Stimulated activated CD8-positive, alpha-beta memory T cell treated with anti-CD3 and anti-CD28 coated beads, Interleukin-15, amount 100 ng/mL, for 4 hours (primary cell): ENCODE measurements at places on chromosomes 5 and 9.

DNA sequence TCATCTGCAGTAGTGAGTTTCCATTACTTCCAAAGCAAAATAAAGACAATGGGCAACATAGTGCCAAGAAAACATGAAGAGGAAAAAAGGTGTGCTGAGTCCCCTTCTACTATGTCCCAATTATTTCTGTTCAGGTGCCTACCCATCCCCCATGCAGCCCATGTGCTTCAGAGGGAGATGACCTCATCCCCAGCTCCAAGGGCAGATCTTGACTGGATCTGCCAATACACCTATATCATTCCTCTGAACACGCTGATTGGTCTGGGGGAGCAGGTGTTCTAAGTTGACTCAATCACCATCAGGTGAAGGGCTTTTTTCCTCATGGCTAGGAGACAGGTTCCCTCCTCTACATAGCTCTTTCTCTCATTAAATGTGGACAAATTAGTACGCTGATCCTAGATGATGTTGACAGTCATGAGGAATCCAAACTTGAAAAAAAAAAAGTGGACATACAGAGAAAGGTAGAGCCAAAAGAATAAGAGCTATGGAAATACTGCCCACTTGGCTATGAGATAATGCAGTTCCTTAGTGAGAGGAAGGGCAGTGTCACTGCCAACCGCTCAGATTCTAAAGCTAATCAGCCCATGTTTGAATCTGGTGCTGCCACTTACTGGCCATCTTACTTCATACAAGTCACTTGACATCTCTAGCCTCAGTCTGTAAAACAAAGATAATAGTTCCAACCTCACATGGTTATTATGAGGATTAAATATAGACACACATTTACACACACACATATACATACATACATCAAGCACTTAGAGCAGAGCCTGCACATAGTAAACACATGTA, 23.1 kb downstream of the PRELID2 start:
- DNase-seq: no peak

DNA sequence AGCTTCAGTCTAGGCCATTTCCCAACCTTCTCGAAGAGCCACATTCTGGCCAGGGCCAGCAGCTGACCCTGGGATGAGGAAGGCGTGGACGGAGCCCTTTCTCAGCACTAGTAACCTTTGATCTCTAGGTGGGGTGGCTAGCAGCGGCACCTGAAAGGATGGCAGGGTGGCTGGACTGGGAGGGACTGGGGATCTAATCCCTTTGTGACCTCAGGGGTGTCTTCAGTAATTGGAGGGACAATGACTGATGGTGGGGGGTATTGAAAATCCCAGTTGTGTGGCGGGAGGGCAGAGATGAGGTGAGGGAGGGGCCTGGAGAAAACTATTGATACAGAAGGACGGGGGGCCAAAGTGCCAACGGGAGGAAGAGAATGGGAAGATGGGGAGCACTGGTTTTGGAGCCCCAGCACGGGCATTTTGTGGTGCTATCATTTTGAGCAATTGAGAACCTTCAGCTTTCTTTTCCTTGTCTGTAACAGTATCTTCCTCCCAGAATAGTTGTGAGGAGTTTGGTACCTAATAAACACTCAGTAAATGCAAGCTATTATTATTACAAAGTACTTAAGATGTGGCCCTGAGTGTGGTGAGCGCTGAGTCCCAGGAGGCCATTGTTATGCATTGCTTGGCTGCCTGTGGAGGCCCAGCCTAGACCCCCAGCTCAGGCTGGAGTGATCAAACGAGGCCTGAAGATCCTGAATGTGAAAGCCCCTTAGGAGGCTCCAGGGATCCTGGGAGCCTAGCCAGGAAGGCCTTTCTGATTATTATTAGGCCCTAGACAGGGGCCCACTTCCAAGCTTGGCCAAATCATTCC, 37.3 kb upstream of the UBE2D2 start:
- no peak for DNase-seq

GRCh38 chr5:126720369-126720768, 56.6 kb upstream of the LMNB1 start:
- no peak for DNase-seq

- no peak for DNase-seq
Observed at GRCh38 chr5:95728494-95729114, 2.5 kb upstream of the RHOBTB3 start.

DNA sequence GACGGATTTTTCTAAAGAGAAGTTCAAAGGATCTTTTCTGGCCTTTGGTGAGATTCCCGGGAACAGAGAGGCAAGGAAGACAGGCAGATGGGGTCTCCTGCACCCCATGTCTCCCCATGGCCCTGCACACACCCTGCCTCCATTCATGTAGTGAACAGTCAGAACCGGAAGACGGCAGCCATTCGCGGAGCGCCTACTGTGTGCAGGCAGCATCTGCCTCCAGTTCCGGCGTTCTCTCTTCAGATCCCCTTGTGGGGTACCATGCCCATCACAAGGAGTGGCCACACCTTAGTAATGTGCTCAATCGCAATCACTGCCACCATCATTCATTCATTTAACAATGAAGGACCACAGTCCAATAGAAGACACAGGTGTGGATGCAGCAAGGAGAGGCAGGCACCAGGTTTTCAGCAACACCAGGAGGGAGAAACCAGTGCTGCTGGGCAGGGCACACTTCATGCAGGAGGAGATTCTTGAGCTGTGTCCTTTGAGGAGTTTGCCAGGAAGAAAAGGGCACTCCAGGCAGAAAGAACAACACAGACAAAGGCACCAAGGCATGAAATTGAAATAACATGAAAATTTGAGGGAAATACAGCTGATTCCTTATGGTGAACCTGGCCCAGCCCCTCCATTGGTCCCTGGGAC, 171.5 kb upstream of the PHYKPL start:
- DNase-seq: no peak
